Stimulated activated CD4-positive, alpha-beta T cell treated with anti-CD3 and anti-CD28 coated beads, Interleukin-12 subunit alpha, Interleukin-12 subunit beta, amount 100 ng/mL, for 24 hours (primary cell): ENCODE measurements at places on chromosomes 12 and 14.

DNA sequence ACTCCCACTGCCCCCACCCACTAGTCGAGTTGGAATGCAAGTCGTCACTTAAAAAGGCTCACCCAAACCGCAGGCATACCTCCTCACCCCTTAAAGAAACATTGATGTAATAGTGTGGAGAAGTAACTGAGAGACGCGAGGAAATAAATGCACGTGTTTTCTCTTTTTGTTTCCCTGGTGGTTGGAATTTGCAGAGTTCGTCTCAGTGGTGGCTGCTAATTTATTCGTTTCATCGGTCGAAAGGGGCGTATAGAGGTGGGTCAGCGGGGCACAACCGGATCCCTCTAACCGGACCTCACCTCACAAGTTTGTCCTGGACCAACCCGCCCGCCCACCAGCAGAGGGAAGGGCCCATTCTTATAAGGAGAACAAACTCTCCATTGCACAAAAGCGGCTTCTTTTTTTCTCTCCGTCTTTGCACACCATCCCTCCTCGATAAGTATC lies 5.0 kb upstream of the NPAS3 start:
- no peak for DNase-seq

GRCh38 chr12:67752226-67752732 lies 103.7 kb downstream of the DYRK2 start:
- DNase-seq = no peak

DNA sequence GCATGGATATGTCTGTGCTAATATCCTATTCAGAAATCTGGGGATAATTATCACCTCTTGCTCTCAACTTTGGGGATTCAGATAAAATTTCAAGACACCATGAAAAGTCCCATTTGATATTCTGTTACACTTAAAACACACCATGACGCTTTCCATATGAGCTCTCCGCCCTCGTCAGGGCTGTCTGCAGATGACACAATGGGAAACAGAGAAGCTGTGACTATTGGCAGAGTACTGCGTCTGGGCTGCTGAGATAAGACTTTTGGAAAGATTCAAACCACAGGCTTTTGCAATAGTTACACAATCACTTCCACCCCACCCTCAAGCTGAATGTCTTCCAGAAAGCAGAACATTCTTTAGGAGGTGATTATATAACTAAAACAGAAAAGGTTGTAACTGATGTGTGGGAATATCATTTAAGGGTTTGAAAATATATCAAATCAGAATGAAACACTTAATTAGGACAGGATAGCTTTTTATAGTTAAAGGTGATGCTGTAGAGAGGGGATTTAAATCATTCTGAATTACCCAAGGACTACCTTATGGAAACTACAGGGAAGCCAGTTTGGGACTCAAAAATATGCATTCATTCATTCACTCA lies 75.3 kb upstream of the TMPO start:
- no peak for DNase-seq

GRCh38 chr12:1932264-1932777 lies 13.9 kb upstream of the CACNA2D4 start:
- no peak for DNase-seq

GRCh38 chr14:69038455-69039287 lies 59.6 kb upstream of the ACTN1 start:
- DNase-seq = no peak

DNA sequence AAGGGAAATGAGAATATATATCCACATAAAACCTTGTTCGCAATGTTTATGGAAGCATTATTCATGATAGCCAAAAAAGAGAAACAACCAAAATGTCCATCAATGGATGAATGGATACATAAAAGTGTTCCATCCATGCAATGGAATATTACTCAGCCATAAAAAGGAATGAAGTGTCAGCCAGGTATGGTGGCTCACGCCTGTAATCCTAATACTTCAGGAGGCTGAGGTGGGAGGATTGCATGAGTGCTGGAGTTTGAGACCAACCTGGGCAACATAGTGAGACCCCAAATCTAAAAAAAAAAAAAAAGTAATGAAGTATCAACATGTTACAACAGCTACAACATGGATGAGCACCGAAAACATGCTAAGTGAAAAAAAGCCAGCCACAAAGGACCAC lies 23.6 kb upstream of the C12orf76 start:
- DNase-seq = no peak

GRCh38 chr12:103997286-103997900 lies 31.7 kb downstream of the TDG start:
- DNase-seq = no peak

DNA sequence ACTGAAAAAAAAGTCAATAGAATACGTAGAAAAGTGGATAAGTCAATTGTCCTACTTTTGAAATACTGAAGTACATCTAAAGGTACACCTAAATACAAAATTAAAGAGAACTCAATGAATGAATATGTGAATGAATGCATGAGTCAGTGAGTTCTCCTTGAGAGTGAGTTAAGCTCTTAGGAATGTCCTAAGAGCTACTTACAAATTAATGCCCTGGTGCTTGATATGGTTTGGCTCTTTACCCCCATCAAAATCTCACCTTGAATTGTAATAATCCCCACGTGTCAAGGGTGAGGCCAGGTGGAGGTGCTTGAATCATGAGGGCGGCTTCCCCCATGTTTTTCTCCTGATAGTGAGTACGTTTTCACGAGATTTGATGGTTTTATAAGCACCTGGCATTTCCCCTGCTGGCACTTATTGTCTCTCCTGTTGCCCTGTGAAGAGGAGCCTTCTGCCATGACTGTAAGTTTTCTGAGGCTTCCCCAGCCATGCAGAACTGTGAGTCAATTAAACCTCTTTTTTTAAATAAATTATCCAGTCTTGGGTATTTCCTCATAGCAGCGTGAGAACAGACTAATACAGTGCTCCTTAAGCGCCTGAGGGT lies 192.2 kb upstream of the ARHGAP5 start:
- DNase-seq = no peak
